ENCODE measurements at places on chromosomes 16 and 17.

GRCh38 chr17:48731355-48731754 lies 2.8 kb upstream of the HOXB13 start:
- peaks cover 93% of the 10 kb centered on the region for H3K27me3 ChIP-seq
- DNase-seq: no peak
- no peaks in the 10 kb centered on the region for H3K36me3 ChIP-seq
- H3K27ac ChIP-seq: no peak overlapping the region
- peaks cover 8% of the 10 kb centered on the region for H3K4me1 ChIP-seq
- no peak overlapping the region for H3K4me3 ChIP-seq

DNA sequence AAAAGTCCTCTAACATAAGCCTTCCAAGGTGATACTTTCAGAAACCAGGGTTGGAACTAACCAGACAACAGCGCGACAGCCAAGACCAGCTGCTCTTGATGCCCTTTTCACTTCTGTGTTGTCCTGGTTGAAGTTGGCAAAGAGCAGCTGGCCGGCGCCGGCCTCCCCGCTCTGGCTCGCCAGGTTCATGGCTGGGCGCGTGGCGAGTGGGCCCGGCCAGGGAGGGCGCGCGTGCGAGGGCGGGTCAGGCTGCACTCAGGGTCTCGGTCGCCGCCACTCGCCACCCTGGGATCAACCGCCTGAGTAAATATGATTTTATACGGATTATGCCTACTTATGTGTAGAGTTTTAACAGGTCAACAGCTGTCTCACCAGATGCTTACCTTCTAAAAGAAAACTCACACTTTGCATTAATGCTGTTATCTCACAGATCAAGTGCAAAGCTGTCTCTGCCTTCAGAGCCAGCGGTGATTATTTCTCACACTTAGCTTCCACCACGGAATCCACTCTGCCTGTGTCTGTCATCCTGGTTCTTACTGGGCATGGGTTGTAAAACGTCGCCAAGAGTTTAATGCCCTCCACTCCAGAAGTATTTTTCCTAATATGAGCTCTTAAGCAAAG lies 13.5 kb downstream of the KCTD2 start:
- DNase-seq: no peak
- H3K4me3 ChIP-seq: no peak overlapping the region
- H3K4me1 ChIP-seq: peaks cover 10% of the 10 kb centered on the region
- H3K27me3 ChIP-seq: no peaks in the 10 kb centered on the region
- no peak overlapping the region for H3K27ac ChIP-seq
- H3K36me3 ChIP-seq: peaks cover 36% of the 10 kb centered on the region

DNA sequence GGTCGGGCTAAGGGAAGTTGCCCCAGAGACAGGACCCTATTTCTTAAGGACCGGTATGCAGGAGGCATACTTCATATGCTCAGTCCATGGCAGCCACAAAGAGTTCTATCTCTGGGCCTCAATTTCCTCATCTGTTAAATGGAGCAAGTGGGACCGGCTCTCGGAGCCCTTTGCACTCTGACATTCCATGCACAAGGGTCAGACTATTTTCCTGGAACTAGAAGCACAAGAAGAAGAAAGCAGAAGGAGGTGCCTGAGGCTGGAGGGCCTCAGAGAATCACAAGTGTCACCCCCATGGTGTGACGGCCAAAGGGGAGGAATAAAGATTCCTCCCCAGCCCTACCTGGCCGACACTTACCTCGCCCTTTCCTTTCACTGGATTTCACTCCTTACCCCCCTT lies 115.8 kb downstream of the GSG1L start:
- H3K4me3 ChIP-seq: no peak overlapping the region
- H3K27me3 ChIP-seq: peaks cover 7% of the 10 kb centered on the region
- no peak for DNase-seq
- H3K27ac ChIP-seq: no peak overlapping the region

DNA sequence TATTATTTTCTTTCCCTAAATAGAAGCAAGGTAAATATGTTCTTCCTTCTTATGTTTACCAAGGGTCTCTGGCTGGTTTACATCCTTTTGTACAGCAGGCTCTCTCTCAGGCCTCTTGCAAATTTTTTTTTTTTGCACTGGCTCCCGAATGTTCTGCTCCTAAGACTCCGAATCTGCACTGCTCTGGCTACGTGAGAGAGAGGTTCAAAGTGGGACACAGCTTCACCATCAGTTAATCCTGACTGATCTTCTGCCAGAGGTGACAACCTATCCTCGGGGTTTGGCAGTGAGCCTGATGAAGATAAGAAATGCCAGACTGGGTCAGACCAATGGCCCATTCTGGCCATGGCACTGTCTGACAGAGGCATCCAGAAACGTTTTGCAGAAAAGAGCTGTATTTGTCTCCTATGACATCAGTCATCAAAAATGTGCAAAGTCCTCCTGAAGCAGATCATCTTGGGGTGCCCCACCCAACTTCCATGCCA lies 136.9 kb downstream of the GRIN2A start:
- no peaks in the 10 kb centered on the region for H3K36me3 ChIP-seq
- no peak overlapping the region for H3K4me3 ChIP-seq
- H3K4me1 ChIP-seq: no peaks in the 10 kb centered on the region
- H3K27ac ChIP-seq: no peak overlapping the region

- H3K4me1 ChIP-seq: no peaks in the 10 kb centered on the region
- DNase-seq: no peak
- no peak overlapping the region for H3K4me3 ChIP-seq
- peaks cover 8% of the 10 kb centered on the region for H3K27me3 ChIP-seq
Measured at GRCh38 chr17:79695797-79696609, 34.7 kb upstream of the ENPP7 start.

DNA sequence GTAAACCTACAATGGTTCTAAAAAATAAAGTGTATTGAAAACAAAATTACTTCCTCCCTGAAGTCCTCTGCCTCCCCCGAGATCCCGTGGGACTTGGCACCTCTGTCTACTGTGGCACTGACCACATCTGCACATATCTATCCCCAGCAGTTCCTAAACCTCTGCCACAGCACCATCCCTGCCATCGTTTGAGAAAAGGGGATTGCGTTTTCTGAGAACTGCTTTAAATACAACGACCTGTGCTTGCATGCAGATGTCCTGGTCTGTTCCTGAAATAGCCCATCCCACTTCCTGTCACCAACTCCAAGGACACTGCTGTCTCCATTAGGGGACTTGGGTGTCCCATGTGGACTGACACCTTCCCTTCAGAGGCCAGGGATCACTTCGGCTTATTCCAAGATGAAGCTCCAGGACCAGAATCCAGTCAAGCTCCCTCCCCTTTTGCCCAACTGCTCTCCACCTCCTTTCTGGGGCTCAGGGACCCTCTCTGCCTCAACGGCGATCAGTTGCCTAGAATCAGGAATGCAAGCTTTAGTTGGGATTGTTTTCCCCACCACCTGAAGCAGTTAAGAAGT lies 20.6 kb downstream of the CBLN1 start:
- H3K4me3 ChIP-seq: no peak overlapping the region
- no peak for DNase-seq
- H3K4me1 ChIP-seq: no peaks in the 10 kb centered on the region
- H3K36me3 ChIP-seq: no peaks in the 10 kb centered on the region
- no peak overlapping the region for H3K27ac ChIP-seq

- no peak overlapping the region for H3K27ac ChIP-seq
- no peak overlapping the region for H3K4me3 ChIP-seq
- H3K27me3 ChIP-seq: no peaks in the 10 kb centered on the region
- no peaks in the 10 kb centered on the region for H3K36me3 ChIP-seq
- DNase-seq: no peak
- H3K4me1 ChIP-seq: no peaks in the 10 kb centered on the region
Measured at GRCh38 chr16:75710344-75710743, 9.1 kb upstream of the DUXB start.

DNA sequence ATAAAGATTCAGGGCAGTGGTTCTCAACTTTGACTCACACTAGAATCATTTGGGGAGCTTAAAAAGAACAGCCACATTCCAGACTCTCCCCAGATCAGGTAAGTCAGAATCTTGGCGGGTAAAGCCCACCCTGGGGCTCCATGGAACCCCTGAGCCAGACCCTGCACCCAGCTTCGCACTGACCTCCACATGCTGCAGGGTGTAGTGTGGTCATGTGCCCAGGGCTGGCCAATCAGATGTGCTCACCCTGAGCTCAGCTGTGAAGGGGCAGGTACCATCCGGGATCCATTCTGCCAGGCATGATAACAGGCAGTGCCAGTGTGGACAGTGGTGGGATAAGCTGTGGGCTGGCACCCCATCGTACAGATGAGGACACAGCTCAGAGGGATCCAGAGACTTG lies 28.1 kb upstream of the MED9 start:
- H3K27me3 ChIP-seq: no peaks in the 10 kb centered on the region
- no peaks in the 10 kb centered on the region for H3K36me3 ChIP-seq
- H3K4me3 ChIP-seq: no peak overlapping the region
- no peak for DNase-seq
- no peak overlapping the region for H3K27ac ChIP-seq
- H3K4me1 ChIP-seq: no peaks in the 10 kb centered on the region

DNA sequence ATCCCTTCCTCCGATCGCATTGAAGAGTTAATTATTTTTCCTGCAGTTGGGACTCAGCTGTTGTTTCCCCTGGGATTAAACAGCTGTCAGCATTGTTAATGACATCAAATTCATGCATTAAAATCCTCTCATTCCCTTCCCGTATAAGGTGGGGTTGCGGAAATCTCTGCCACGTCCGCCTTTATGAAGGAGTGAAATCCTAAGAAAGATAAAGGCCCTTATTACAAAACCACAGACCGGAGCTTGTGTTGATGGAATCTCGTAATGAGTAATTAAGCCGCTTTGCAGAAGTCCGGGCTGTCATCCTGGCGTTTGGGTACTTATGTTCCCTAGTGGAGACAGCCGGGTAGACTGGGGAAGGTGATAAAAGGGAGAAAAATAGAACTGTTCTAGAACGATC lies 627.6 kb downstream of the MAF start:
- no peak overlapping the region for H3K27ac ChIP-seq
- no peaks in the 10 kb centered on the region for H3K4me1 ChIP-seq
- DNase-seq: no peak
- no peak overlapping the region for H3K4me3 ChIP-seq

- no peak overlapping the region for H3K27ac ChIP-seq
- peaks cover 11% of the 10 kb centered on the region for H3K27me3 ChIP-seq
- DNase-seq: no peak
- H3K36me3 ChIP-seq: no peaks in the 10 kb centered on the region
- H3K4me1 ChIP-seq: no peaks in the 10 kb centered on the region
Measured at GRCh38 chr17:41012326-41013120, 3.6 kb upstream of the KRTAP3-1 start.

DNA sequence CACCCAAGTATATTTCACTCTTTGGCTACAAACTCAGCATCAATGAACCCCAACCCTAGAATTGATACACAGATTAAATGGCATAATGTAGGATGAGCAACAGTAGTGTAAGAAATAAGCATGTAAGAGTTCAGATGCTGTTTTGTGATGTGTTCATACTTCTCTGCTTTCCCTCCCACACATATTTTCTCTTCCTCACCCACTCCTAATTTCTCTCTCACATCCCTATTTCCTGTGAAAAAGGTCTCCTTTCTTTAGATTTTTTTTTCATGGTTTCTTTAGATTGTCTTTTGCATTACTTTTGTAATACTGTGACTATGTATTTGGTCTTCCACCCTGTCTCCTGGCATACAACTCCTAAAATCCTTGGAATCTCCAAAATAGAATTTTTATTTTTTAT lies 21.7 kb downstream of the CREBBP start:
- no peak for DNase-seq
- peaks cover 5% of the 10 kb centered on the region for H3K36me3 ChIP-seq
- no peak overlapping the region for H3K27ac ChIP-seq
- H3K4me3 ChIP-seq: no peak overlapping the region

DNA sequence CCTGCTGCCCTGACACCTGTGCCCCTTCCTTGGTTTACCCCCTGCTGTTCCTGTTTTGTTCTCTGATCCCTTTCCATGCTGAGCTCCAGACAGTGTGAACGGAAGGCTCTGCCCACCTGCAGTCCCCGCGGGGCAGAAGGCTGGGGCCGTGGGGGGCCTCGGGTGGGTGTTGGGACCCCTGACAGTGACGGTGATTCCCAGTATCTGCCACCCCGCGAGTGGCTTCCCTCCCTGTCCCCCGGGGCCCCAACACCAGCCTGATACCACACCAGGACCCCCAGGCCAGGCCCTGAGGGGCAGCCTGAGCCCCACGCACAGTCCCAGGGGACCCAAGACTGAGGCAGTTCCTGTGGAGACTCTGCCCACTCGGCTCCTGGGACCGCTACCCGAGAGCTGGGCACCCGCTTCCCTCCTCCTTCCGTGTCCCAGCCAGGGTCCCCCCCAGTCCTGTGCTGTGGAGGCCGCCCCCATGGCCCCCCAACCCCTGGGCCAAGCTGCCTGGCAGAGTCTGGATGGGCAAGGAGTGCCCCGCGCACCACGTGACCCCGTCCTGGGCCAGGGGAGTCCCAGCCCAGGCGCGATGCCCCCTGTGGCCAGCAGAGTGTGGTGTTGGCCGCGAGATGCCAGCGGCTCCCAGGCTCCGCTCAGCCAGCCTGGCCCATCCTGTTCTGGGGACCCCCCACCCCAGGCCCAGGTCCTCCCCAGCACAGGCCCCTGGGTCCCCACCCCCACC lies 10.0 kb upstream of the C1QTNF8 start:
- H3K27me3 ChIP-seq: no peaks in the 10 kb centered on the region
- DNase-seq: peak; percentile 14
- H3K4me1 ChIP-seq: no peaks in the 10 kb centered on the region

- H3K27ac ChIP-seq: no peak overlapping the region
- H3K4me3 ChIP-seq: no peak overlapping the region
- no peak for DNase-seq
- no peaks in the 10 kb centered on the region for H3K36me3 ChIP-seq
- peaks cover 15% of the 10 kb centered on the region for H3K27me3 ChIP-seq
Measured at GRCh38 chr17:205817-206216, 24.4 kb upstream of the DOC2B start.

GRCh38 chr17:383771-384621 lies 31.4 kb upstream of the RPH3AL start:
- peaks cover 5% of the 10 kb centered on the region for H3K4me1 ChIP-seq
- peaks cover 3% of the 10 kb centered on the region for H3K36me3 ChIP-seq
- no peak for DNase-seq
- peaks cover 29% of the 10 kb centered on the region for H3K27me3 ChIP-seq

GRCh38 chr17:22507823-22508222 lies 815.5 kb downstream of the KCNJ18 start:
- H3K36me3 ChIP-seq: peaks cover 2% of the 10 kb centered on the region
- no peaks in the 10 kb centered on the region for H3K4me1 ChIP-seq
- H3K27ac ChIP-seq: no peak overlapping the region
- no peak for DNase-seq
- H3K27me3 ChIP-seq: no peaks in the 10 kb centered on the region
- H3K4me3 ChIP-seq: no peak overlapping the region

- peaks cover 19% of the 10 kb centered on the region for H3K4me1 ChIP-seq
- no peak overlapping the region for H3K27ac ChIP-seq
- H3K27me3 ChIP-seq: no peaks in the 10 kb centered on the region
- H3K36me3 ChIP-seq: peaks cover 18% of the 10 kb centered on the region
Measured at GRCh38 chr17:37483311-37484039, 6.2 kb upstream of the DUSP14 start.

GRCh38 chr17:55829995-55830612 lies 79.3 kb downstream of the PCTP start:
- DNase-seq: no peak
- no peak overlapping the region for H3K4me3 ChIP-seq
- no peak overlapping the region for H3K27ac ChIP-seq
- peaks cover 1% of the 10 kb centered on the region for H3K27me3 ChIP-seq

- no peaks in the 10 kb centered on the region for H3K36me3 ChIP-seq
- DNase-seq: no peak
- peaks cover 7% of the 10 kb centered on the region for H3K4me1 ChIP-seq
- H3K27me3 ChIP-seq: no peaks in the 10 kb centered on the region
Measured at GRCh38 chr17:49873466-49873865, 25.6 kb upstream of the TAC4 start.

- DNase-seq: no peak
- peaks cover 51% of the 10 kb centered on the region for H3K36me3 ChIP-seq
- H3K4me1 ChIP-seq: peaks cover 59% of the 10 kb centered on the region
Measured at GRCh38 chr17:45578516-45579455, 88.3 kb upstream of the PLEKHM1 start.
